Stimulated activated naive CD8-positive, alpha-beta T cell treated with anti-CD3 and anti-CD28 coated beads, Interleukin-15, amount 100 ng/mL, for 72 hours (primary cell): ENCODE measurements at places on chromosomes 12 and 14.
A peak's percentile ranks its signal among the peaks of the same experiment; 100 is the strongest.

DNA sequence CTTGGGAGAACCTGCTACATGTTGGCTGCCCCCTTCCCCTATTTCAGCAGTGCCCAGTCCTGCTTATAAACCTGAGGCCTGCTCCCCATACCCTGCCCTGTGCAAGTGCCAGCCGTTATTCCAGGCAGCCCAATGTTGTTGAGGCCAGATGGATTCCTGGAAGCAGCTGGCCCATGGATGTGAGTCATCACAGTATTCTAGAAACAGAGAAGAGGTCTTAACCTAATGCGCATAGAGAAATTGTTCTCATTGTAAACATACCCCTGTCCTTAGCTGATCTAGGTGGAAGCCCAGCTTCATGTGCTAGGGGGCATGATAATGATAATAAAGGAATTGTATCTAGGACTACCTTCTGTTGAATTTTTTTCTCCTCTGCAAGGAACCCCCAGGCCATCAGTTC, 69.7 kb downstream of the TSPAN11 start:
- no peak for DNase-seq

DNA sequence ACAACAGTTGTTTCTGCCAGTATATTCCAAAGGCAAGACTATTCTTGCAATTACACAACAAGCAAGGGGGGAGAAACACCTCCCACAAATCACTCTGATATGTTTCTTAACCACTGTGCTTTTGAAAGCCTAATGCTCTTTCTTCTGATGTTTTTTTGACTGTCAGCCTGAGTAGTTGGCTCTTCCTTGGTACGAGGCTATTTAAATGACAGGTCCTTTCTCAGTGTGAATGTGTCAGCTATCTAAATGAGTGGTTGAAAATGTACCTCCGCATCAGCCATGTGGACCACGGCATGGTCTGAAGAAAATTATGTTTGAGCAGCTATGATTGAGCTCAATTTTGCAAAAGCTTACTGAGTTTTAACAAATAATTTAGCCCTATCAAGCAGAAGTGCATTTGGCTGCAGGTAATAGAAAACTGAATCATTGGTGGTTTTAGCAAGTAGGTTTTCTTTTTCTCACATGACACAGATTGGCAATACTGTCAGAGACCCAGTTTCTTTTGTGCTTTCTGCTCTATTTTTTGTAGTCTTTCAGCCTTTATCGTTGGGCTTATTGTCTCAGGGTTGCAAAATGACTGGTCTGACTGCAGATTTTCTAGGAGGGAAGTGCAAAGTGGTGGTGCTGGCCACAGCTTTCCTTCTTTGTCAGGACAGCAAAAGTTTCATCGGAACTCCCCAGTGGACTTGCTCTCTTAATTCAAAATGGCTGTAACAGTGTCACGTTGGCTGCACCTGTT, 162.8 kb downstream of the RGS6 start:
- no peak for DNase-seq

GRCh38 chr12:97764700-97765099, 302.1 kb downstream of the RMST start:
- DNase-seq = no peak

- no peak for DNase-seq
Measured at GRCh38 chr14:79972230-79972629, 239.1 kb downstream of the DIO2 start.

DNA sequence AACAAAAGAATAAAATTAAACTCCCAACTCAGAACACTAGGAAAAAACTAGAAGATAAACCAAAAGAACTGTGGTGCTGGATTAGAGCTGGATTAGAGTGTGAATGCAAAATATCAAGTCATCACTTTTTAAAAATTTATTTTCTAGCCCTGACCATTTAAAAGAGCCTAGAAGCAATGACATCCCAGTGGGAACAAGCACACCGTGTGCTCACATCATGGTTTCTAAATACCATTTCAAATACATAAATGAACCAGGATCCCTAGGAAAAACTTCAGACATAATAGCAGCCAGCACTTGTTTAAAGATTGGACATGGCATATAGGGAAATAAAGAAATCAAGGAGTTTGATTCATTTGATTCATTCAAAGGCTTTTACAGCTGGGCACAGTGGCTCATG, 30.0 kb downstream of the KDM5A start:
- no peak for DNase-seq

DNA sequence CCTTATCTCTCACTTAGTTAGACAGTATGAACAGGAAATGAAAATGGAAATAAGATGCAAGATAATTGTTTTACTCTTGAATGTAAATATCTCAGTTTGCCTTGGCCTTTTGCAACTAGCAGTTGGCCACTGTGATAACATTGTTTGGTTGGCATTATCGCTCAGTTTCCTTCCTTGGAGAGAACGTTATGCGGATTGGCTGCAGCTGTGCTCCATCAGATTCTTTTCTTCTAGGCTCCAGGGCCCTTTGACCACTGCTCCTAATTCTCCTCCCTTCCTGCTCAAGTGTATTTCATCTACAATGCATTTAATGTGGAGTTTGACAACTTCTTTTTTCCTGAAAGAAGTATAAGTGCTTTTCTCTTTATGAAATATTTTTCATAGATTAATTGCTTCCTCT, 284.2 kb downstream of the ADAMTS20 start:
- no peak for DNase-seq

GRCh38 chr14:99909513-99910064, 116.4 kb downstream of the EML1 start:
- no peak for DNase-seq

DNA sequence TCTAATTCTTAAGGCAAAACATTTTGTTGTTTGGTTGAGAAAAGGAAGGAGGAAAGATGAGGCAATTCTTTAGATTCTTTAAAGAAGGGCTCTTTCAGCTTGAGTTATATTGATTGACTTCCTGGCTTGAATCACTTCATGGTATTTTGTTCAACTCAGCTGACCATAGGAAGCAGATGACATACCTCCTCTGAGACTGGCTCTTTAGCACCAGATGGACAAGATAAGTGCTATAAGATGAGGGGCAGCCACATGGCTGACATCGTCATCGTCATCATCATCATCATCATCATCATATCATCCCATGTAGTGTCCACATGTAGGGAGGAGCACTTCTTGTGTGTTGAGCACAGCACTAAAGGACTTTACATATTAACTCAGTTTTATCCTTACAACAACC, 81.3 kb downstream of the SSPN start:
- DNase-seq = no peak

DNA sequence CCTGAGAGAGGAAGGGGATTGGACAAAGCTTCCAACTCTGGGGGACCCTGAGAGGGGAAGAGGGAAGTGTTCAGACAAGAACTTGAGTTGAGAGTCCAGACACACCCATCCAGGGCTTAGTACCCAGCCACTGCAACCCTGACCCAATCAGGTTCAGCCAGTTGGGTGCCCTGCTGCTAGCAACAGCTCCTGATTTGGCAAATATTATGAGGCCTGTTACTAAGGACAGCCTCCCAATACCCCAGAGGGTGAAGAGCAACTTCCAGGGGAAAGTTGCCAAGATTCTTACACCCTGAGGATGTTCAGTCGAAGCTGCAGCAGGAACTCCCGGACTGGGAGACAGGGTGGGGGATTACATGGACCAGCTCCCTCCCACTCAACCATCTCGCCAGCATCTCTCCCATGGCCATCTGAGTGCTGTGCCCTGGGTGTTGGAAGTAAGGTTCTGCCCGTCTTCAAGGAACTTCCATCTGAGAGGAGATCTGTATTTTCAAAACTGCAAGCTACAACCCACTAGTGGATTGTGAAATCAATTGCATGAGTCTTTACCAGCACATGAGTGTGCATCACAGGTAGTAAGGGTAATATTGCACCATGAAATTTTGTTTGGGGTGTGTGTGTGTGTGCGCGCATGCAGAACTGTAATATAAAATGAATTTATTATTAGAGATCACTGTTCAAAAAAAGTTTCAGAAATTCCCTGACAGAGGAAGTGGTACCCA, 11.5 kb upstream of the KRT78 start:
- DNase-seq = no peak

DNA sequence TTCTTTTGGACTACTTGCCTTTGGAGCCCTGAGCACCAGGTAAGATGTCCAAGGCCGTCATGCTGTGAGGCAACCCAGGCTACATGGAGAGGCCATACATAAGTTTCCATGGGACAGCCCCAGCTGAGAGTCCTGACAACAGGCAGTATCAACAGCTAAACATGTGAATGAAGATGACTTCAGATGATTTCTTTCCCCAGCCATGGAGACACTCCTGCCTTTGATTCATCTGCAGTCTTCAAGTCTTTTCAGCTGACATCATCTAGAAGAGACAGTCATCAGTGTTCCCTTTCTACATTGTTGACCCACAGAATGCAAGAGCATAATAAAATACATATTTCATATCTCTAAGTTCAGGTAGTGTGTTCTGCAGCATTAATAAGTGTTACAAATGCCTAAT, 398.7 kb downstream of the BTG1 start:
- no peak for DNase-seq

DNA sequence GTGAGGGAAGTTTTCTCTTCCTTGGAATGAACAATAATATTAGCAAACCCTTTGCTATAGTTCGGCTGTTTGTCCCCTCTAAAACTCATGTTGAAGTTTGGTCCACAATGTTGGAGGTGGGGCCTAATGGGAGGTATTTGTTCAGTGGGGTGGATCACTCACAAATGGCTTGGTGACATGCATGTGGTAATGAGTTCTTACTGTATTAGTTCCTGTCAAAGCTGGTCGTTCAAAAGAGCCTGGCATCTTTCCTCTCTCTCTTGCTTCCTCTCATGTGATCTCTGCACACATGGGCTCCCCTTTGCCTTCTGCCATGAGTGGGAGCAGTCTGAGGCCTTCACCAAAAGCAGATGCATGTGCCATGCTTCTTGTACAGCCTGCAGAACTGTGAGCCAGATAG, 13.1 kb upstream of the PPP4R4 start:
- DNase-seq = no peak

- peak; percentile 51 for DNase-seq
Measured at GRCh38 chr14:105292826-105293711, 7.7 kb downstream of the BRF1 start.

DNA sequence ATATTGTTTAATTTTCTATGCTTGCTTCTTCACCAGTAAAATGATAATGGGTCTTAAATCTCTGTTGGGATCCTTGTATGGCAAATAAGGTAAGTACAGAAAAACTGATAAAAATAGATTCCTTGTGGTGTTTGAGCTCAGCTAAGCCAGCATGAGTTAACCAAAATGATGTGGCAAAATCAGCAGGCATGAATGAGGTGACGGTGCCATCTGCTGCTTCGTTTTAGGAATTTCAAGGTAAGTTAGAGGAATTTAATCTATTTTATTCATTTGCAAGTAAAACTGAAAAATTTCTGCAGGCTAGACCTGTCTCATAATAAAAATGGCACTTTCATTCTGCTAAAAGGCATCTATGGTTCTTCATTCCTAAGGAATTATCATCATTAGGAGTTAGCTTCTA, 10.0 kb upstream of the CLEC7A start:
- DNase-seq = peak; percentile 45

- no peak for DNase-seq
Measured at GRCh38 chr12:109671502-109671901, 42.1 kb upstream of the FAM222A start.

GRCh38 chr14:104751539-104752422, 1.2 kb upstream of the SIVA1 start:
- DNase-seq = no peak

GRCh38 chr12:119836781-119837180, 40.3 kb downstream of the CIT start:
- no peak for DNase-seq

- DNase-seq = no peak
Measured at GRCh38 chr12:65781681-65782269, 42.5 kb upstream of the HMGA2 start.

DNA sequence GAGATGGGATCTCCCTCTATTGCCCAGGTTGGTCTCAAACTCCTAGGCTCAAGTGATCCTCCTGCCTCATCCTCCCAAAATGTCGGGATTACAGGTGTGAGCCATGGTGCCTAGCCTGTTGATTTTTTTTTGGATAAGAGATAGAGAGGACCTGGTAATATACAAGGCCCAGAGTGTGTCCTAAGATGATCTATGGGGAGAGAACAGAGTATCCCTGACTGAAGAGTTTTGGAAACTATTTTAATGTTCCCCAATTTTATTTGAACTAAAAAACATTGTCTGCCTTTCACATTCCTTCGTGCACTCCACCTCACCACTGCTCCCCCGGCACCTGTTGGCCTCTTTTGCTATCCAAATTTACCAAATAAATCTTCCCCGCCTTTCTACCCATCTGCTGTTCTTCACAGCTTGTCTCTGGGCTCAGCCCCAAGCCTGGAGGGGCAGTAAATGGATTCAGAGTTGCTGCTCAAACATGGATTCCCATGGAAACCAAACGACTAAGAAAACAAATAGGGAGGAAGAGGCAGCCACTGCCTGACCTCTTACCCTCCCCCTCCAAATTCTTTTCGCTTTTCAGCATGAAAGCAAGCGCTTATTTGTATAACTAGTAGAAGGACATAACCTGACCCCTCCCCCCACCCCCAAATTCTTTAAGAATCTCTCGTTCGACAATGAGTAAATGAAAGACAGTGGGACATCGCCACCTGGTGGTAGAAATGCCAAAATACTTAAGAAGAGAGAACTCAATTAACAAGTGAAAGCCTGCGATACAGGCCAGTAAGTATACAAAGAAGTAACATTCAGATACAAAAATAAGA, 22.6 kb downstream of the OR10G3 start:
- DNase-seq = peak; percentile 71

DNA sequence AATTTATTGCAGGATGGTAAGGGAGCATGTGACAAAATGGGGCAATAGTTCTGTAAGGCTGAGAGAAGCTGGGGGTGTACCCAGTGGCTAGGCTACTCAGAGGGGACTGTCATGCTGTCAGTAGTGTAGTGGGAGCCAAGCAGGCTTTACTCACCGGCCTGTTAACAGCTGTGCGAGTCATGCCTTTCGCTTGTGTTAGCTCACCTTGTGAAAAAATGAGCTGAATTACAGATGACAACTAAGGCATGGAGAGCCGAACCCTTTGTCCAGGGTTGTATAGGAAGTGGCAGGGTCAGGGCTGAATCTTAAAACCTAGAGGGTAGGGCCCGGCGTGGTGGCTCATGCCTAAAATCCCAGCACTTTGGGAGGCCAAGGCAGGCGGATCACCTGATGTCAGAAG, 37.9 kb downstream of the SH2B3 start:
- DNase-seq = no peak

DNA sequence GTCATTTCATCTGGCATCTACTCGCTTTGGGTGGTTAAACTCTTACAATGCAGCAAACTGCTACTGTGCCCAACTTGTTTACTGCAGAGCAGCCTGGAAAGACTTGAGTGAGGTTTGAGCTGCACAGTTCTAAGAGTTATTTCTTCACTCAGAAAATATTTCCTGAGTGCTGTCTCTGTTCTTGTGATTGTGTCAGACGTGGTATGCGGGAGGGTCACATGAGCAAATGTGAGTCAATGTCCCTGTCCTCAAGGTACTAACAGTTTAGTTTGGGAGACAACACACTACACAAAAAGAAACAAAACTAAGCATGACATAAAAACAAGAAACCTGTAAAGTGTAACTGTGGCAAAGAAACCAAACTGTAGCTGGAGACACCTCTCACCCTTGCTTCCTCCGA, 32.4 kb downstream of the FLVCR2 start:
- no peak for DNase-seq

DNA sequence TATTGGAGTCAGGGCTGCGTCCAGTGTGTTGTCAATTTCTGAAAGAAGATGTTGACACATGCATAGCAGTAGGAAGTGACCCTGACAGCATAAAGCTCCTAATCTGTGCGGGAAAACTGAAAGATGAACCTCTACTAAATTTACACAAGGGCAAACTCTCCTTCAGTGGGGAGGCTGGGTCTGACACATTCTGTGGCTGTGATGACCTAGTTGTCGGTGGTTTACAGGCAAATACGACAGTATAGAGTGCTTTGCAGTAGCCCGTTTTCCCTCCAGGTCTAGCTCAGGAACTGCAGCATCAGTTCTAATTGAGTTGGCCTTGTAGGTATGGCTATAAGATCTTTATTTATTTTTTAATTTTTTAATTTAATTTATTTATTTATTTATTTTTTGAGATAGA, 14.8 kb upstream of the GABARAPL1 start:
- DNase-seq = no peak
